ENCODE measurements at places on chromosomes 2 and 18.

GRCh38 chr2:54872780-54873179 is 149.3 kb downstream of the EML6 start:
- DNase-seq, result no peak

DNA sequence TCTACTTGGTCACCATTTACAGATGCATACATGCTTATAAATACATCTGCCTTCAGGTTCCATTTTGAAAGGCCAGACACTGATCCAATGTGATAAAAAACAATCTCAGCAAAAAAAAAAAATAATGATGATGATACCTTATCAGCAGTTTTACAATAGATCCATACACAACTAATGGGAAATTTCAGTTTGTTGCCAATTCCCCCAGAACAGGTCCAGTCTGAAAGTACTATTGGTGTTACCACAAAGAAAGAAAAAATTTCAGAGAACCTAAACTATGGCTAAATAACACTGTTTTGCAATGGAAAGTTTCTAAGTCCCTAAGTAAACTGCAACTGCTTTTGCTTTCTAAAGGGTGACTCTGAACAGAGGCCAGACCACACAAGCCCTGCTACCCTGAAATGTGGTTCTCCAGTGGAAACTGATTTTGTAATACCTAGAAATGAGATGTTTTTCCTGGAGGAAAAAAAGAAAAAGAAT is 54.1 kb downstream of the LPIN2 start:
- no peak for DNase-seq

DNA sequence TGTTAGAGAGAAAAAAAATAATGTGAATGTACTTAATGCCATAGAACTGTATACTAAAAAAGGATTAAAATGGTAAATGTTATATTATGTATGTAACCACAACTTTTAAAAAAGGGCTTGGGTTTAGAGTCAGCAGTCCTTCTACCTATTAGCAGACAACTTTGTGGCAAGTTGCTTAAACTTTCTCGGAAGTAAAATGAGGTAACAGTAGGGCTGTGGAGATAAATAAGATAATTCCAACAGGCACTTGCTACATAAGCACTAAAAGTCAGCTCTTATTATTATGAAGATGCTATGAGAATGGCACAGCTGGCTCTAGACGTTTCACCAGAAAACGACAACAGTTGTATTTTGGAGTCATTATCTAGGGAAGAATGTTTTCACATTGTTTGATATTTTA is 31.3 kb downstream of the AAK1 start:
- no peak for DNase-seq

- no peak for DNase-seq
These were observed 42.0 kb downstream of the FMNL2 start for GRCh38 chr2:152376968-152377367.

GRCh38 chr2:22719396-22719795 is 665.6 kb upstream of the KLHL29 start:
- DNase-seq, result no peak

DNA sequence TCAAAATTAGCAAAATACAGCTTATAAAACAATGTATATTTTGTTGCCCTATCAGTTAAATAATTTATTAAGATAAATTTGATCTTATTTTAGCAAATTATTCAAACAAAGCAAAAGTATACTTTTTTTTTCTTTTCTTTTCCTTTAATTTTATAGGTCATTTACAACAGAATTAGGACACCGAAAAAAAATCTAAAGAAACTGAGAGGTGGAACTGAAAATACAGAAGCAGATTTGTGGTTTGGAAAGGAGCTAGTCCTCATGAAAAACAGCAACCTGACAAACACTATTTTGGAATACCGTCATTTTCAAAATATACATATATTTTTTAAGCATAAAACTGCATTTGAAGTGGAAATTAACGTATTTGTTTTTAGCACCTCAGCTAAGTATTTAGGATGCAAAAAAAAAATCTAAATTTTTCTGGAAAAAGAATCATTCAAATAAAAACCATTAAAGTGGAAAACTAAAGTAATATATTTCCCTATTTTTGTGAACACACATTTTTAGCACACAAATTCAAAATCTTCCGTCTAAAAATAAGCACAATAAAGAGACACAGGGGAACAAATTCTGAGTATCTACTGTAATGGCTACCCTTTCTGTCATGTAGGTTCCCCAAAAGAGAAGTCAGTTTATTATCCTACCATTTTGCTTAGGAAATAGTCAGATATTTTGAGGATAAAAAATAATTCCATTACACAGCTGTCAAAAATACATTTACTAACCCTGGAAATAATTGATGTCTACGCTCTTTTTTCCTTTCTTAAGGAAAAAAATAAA is 2.7 kb downstream of the CCDC88A start:
- no peak for DNase-seq
